ENCODE measurements at places on chromosomes 7 and 10.

- DNase-seq = no peak
Observed at GRCh38 chr10:1358860-1359625, 302.9 kb downstream of the WDR37 start.

DNA sequence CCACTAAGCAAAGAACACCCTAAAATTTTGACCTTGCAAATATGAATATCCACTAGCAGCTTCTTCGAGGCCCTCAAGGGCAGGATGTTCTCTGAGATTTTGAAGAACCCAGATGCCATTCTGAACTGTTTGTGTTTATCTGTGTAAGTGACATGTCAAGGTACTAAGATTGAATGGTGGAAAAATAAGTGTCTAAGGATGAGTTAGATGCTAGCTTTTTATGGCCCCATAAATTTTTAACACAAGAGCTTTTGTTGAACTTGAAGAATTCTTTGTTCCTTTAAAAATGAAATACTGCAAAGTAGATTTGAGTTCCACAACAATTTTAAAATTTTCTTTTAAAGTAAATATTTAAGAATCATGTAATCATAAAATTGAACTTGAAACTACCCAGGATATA is 259.8 kb downstream of the CSTF2T start:
- no peak for DNase-seq

DNA sequence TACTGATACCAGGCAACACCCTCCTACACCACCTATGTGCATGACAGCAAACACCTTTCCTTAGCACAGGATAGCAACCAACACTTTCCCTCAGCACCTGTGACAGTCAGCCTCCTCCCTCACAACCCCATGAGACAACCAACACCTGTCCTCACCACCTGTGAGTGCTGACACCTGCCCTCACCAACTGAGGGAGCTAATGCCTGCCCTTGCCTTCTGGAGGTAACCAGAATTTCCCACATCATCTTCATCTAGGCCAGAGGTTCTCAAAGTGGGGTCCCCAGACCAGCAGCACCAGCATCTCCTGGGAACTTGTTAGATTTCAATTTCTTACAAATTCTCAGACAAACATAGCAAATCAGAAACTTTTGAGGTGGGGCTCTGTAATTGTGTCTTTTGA is 112.5 kb downstream of the GRID1 start:
- no peak for DNase-seq

DNA sequence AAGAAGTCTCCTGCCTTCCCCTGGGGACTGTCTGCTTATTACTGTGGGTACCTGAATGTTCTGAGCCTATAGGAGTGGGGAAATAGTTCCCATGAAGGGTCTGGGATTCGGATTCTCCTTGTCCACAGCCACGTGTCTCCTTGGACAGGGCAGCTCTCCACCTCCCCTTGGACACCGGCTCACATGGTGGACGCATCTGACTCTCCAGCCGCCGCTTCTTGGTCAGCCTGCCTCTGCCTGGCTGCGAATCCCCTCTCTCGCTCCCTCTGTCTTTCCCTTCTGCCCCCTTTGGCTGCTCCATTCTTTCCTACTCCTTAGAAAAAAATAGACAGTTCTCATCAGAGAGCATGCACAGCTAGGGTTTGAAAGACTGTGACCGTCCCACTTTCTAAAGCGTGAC is 46.9 kb downstream of the JAKMIP3 start:
- DNase-seq = peak; percentile 18

- no peak for DNase-seq
Observed at GRCh38 chr7:26011039-26011696, 140.8 kb upstream of the NFE2L3 start.

DNA sequence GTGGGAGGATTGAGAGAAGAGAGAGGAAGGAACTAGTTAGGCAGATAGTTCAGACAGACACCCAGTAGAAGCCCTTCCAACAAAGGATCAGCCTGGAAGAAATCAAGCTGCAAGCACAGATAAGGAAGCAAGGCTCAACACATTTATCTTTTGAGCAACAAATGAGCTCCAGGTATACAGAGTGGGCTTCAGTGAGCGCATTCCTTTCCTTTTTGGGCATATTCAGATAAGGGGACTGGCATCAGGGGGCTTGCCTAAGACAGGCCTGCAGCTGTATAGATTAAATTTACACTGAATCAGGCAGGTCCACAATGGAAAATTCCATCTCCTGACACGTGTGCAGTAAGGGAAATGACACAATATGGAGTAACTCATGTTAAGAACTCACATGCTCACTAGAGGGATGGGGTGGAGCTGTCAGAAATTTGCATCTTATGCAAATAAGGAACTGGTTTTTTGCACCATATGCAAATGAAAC is 147.2 kb downstream of the AKR1D1 start:
- no peak for DNase-seq

- no peak for DNase-seq
Observed at GRCh38 chr10:92880917-92881316, 32.6 kb downstream of the EXOC6 start.

DNA sequence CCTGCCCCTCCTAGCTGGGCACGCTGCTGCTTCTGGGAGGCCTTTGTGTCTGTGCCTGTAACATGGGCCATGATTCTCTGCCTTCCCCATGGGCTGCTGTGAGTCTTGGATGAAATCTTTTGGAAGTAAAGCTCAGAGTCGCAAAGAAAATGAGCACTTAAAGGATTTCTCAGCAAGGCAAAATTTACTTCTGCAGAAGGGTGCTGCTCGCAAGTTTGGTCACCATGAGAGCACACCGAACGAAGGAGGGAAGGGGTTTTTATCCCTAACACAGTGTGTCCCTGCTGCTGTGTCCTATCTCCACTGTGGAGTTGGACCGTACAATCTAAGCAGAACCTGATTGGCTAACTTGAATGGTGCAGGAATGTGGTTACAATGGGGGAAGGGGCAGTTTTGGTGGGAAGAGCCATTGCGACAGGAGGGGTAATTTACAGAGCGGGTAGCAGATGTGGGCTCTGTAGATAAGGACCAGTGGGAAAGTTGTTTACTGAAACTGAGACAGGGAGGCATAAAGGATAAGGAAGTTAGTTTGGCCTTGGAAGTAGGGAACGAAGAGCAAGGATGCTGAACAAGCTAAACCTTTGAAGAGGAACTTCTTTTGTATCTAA is 57.5 kb downstream of the FANK1 start:
- DNase-seq = no peak

- DNase-seq = peak; percentile 82
Observed at GRCh38 chr7:17947620-17948019, 7.3 kb upstream of the SNX13 start.

DNA sequence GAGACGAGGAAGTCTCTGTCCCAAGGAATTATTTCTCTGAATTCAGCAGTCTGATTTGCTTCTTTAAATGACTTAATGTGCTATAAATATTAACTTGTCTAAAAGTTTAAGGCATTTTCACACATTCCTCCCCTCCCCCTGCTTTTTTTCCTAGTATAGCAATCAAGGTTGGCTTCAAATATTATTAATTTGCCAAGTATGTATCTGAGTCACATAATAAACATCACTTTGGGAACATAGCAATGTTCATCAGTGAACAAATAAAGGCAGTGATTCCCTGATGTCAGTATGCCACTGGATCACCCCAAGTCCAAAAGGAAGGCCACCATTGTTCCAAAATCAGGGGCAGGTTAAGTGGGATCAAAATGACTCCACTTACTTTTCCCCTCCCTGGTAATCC is 40.5 kb downstream of the PDE6C start:
- DNase-seq = no peak

- DNase-seq = no peak
Observed at GRCh38 chr10:29438271-29438670, 149.4 kb downstream of the LYZL1 start.

- no peak for DNase-seq
Observed at GRCh38 chr10:70756700-70757360, 28.3 kb downstream of the TBATA start.

DNA sequence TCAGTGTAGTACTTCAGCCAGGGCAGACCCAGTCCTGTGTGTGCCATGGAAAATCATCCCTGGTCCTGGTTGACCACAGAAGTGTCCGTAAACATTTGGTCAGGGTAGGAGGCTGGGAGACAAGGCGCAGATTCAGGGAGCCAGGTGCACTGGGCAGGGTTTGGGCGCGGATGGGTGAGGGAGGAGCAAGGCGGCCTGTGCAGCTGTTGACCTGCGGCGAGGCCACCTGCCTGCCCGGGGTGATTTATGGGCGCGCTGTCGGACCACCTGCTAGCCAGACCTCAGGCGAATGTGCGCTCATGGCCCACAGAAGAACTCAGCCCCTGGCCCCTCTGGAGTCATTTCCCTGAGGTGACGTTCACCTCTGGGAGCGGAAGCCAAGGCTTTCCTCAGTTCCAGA is 6.6 kb downstream of the SFRP5 start:
- no peak for DNase-seq

- DNase-seq = no peak
Observed at GRCh38 chr10:9188022-9188810, 1133.7 kb downstream of the GATA3 start.

- DNase-seq = peak; percentile 54
Observed at GRCh38 chr10:15879058-15879457, 18.8 kb upstream of the MINDY3 start.

- DNase-seq = no peak
Observed at GRCh38 chr10:62652114-62652513, 152.4 kb upstream of the ADO start.

DNA sequence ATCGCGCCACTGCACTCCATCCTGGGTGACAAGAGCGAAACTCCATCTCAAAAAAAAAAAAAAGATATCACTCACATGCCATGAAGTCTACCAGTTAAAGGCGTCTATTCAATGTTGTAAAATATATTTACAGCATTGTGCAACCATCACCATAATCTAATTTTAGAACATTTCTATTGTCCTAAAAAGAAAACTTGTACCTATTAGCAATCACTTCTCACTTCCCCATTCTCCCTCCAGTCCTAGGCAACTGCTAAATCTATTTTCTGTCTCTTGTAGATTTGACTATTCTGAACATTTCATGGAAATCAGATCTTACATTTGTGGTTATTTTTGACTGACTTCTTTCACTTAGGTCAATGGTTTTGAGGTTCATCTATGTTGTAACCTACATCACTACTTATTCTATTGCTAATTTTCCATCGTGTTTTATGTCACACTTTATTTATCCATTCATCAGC is 25.2 kb upstream of the OTUD1 start:
- peak; percentile 56 for DNase-seq

Data from pons (tissue), 1 donor.